Amniotic epithelial cell (primary cell): ENCODE measurements at places on chromosomes 12 and 14.

DNA sequence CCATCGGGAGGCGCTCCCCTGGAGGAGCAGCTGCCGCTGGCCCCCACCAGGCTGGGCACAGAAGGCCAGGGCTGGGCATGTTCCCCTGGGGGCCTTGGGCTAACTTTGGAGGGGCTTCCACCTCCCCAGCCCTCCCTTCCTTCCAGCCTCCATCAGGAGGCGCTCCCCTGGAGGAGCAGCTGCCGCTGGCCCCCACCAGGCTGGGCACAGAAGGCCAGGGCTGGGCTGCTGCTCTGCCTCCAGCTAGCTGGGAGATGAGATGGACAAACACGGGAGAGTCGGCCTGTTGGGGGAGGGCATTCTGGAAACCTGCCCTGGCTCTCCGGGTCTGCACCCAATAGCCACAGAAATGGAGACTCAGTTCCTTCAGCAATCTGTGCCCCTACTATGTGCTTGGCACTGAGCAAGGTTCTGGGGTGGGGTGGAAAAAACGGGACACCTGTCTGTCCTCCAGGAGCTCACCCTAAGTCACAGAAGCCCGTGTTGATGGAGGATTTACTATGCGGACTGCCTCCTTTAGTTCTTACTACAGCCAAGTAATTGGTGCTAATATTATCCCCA, 39.0 kb upstream of the CORO1C start:
- no peak for DNase-seq

DNA sequence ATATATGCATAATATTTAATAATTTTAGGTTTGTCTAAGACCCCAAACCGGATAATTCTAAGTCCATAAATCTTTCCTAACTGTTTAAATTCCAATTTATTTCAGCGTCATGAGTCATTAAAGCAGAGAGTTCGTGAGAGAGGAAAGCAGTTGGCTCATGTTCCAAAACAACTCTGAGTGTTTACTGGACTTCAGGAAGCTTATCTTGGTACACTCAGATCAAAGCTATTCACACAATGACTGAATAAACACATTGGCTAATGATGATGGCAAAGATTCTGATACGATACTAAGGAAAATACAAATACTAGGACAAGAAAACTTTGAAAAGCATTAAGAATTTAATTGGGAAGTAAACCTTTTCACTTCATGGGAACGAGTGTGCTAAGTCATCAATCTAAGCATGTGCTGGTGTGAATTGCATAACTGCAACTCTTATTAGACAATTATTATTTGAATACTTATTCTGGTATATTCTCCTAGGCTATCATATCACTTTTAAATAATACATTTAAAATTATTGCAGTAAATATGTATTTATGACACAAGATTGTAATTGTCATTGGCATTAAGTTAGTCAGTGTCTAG, 34.8 kb upstream of the CLEC14A start:
- peak; percentile 97 for DNase-seq

GRCh38 chr12:112362310-112362709, 19.9 kb downstream of the HECTD4 start:
- DNase-seq = no peak

DNA sequence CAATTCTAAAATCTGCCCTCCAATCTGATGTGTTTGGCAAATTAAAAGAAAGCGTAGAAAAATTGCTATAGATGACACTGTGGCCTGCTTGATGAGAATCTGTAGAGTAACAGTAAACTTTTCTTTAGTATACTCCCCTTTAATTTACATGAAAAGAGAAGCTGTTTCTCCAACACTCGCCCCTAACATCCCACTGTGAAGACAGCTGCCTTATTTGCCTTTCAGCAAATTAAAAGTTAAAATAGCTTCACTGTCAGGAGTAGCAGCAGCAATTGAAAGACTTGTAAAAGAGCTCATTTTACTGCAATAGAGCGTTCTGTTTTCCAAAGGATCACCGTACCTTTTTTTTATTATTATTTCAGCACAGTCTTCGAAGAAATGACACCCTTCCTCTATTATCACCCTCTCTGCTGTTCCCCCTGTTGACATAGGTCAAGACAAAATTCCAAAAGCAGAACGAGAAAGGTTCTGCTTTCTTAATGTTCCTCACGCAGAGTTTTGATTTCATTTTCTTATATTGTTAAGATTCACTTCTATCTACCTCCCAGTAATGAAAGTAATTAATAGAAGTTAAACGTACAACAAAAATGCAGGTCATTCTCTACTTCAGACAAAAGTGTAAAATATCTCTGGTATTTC, 153.5 kb upstream of the USP15 start:
- no peak for DNase-seq

DNA sequence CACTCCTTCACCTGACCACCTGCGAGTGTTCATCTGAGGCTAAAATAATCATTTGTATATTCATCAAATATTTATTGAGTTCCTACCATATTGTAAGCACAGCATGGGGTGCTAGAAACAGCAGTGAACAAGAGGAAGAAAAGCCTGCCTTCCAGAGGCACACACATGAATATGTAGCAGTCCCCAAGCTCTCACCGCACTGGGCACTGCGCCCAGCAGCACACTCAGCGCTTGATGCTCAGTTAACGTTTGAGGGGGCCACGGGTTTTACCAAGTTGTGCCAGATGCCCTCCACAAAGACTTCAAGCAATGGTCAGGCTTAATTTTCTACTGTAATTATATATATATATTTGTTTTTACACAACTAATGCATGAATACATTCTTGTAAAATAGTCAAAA, 52.0 kb downstream of the HELB start:
- DNase-seq = no peak

GRCh38 chr12:119870457-119870856, 6.7 kb downstream of the CIT start:
- no peak for DNase-seq
